ENCODE measurements at places on chromosomes 6 and 20. TPM values are rescaled to one million over a fixed set of nuclear protein-coding genes. Genes with fewer than 3 reads are reported as not detected.
A peak's percentile ranks its signal among the peaks of the same experiment; 100 is the strongest.

DNA sequence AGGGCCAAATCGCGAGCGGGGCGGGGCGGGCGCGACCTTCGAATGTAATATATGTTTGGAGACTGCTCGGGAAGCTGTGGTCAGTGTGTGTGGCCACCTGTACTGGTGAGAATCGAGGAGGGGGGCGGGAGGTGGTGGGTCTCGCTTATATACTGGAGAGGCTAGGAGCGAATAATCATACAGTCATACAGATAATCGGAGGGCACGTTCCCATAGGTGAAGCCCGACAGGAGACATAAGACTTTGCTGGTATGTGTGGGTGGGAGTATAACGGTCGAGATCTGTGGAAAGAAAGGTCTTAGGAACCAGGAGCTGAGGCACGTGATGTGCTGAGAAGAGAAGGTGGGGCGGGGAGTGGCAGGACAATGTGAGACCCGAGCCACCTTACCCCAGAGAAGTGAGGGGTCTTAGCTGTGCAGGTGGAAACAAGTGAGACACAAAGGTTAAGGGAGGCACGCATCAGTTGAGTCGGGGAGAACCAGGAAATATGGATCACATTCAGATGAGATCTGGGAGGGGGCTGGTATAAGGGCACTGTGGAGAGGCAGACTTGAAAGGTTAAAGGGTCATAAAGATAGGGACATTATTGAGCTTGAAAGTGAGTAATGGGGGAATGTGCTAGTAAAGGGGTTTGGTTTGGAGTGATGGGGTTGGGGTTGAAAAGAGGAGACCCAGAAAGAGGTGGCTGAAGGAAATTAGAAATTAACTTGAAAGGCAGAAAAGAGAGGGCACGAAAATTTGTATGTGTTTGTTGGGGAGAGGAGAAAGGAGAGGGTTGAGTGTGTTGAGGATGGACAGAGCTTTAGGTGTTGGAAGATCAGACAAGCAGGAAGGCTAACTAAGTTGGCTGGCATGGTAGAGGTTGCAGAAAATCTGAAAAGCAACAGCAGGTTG is 589 bp downstream of the RNF5 start:
- peak overlapping the region; percentile 97 for H3K4me3 ChIP-seq
- H3K27me3 ChIP-seq: no peaks in the 10 kb centered on the region
- H3K36me3 ChIP-seq: peaks cover 18% of the 10 kb centered on the region
- peaks cover 44% of the 10 kb centered on the region for H3K4me1 ChIP-seq
- H3K27ac ChIP-seq: peak overlapping the region; percentile 98

DNA sequence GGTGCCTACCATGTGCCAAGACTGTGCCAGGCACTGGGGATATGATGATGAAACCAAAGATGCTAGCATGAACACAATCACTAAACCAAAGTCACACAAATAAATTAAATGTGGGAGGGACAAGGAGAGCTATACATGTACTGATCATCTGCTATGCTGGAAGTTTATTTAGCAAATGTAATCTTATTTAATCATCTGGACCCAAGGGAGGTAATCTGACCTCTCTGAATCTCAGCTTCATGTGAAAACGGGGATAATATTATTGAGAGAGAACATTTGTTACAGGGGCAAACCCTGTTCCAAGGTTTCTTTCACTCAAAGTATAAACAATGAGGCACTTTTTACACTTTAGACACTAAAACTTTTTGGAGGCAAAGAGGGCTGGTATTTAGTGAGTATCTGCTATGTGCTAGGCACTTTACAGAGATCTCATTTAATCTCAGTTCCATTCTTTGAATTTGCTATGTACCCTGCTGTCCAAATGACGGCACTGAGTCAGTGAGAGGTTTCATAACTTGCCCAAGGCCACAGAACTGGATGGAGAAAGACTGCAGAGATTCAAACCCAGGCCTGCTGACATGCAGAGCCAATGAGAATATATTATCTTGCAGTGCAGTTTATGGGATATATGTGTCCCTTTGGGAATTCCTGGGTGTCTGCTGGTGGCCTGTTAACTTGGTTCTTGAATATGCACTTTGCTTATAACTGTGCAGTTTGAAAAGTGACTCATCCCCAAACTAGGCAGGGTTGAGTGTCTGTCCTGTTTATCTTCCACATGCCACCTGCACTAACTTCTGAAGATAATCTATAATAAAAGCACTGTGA is 3.3 kb upstream of the ASXL1 start:
- H3K27me3 ChIP-seq: no peaks in the 10 kb centered on the region
- peaks cover 7% of the 10 kb centered on the region for H3K36me3 ChIP-seq
- H3K4me3 ChIP-seq: no peak overlapping the region

- H3K4me1 ChIP-seq: peaks cover 27% of the 10 kb centered on the region
- peaks cover 26% of the 10 kb centered on the region for H3K36me3 ChIP-seq
- H3K4me3 ChIP-seq: no peak overlapping the region
- no peaks in the 10 kb centered on the region for H3K27me3 ChIP-seq
- peak overlapping the region; percentile 43 for H3K27ac ChIP-seq
Observed at GRCh38 chr6:154257067-154257466, 99.5 kb downstream of the IPCEF1 start.

- peaks cover 7% of the 10 kb centered on the region for H3K4me1 ChIP-seq
- H3K4me3 ChIP-seq: no peak overlapping the region
- H3K27me3 ChIP-seq: no peaks in the 10 kb centered on the region
- peaks cover 24% of the 10 kb centered on the region for H3K36me3 ChIP-seq
Observed at GRCh38 chr20:41094353-41095055, 42.8 kb upstream of the PLCG1 start.

The CST2 gene
- total RNA-seq: not detected

The SLC17A1 gene
- total RNA-seq: not detected

The PCSK2 gene
- not detected for total RNA-seq

DNA sequence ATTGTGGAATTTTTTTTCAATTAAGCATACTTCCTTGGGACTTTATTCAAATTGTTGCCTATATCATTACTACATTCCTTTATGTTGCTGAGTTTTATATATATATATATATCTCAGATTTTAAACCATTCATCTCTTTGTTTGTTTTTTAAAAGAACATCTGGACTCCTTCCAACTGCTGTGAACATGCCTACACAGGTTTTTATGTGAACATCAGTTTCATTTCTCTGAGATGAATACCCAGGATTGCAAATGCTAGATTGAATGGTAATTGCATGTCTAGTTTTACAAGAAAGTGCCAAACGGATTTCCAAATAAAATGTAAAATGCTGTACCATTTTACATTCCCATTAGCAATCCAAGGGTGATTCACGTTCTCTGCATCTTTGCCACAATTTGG is 1289.3 kb downstream of the HACE1 start:
- H3K4me1 ChIP-seq: no peaks in the 10 kb centered on the region
- H3K36me3 ChIP-seq: no peaks in the 10 kb centered on the region
- no peak overlapping the region for H3K27ac ChIP-seq

GRCh38 chr6:167731731-167732422 is 94.8 kb upstream of the AFDN start:
- H3K4me1 ChIP-seq: no peaks in the 10 kb centered on the region
- no peak overlapping the region for H3K27ac ChIP-seq
- DNase-seq: no peak
- H3K36me3 ChIP-seq: no peaks in the 10 kb centered on the region
- H3K4me3 ChIP-seq: no peak overlapping the region

- no peak overlapping the region for H3K4me3 ChIP-seq
- H3K36me3 ChIP-seq: peaks cover 2% of the 10 kb centered on the region
- H3K27me3 ChIP-seq: no peaks in the 10 kb centered on the region
- no peak overlapping the region for H3K27ac ChIP-seq
- no peaks in the 10 kb centered on the region for H3K4me1 ChIP-seq
- no peak for DNase-seq
Observed at GRCh38 chr6:44892579-44892978, 435.6 kb upstream of the RUNX2 start.

DNA sequence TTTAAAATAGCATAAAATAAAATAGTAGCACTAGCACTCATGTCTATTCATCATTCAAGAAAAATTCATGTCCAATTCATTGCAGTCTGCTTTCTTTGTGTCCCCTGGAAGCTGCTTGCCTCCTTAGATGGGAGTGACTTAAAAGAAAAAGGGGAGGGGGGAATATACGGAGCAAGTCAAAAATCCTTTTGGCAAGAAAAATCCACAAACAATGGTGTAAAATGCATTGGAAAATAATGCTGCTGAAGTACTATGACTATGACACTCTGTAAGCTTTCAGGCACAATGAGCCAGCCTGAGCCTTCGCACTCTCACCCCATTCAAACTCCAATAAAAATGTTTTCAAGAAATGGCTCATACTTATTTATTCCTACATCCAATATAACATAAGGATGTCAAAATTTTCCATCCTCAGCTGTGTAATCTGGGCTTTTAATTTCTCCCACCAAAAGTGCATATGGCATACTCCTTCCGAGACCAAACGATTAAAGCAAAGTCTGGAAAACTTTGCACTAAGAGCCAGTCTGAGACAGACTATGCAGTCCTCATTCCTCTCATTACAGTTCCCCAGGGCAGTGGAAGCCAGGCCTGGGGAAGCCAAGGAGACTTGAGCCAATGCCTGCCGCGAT is 790 bp downstream of the NEDD9 start:
- no peak for DNase-seq
- H3K4me1 ChIP-seq: peaks cover 53% of the 10 kb centered on the region
- H3K27ac ChIP-seq: peak overlapping the region; percentile 95
- H3K27me3 ChIP-seq: no peaks in the 10 kb centered on the region
- peaks cover 37% of the 10 kb centered on the region for H3K36me3 ChIP-seq

The MYT1 gene
- total RNA-seq: not detected

- H3K27ac ChIP-seq: no peak overlapping the region
- H3K4me1 ChIP-seq: no peaks in the 10 kb centered on the region
- DNase-seq: no peak
- peaks cover 4% of the 10 kb centered on the region for H3K27me3 ChIP-seq
- H3K4me3 ChIP-seq: no peak overlapping the region
Observed at GRCh38 chr6:160238761-160239751, 19.6 kb downstream of the SLC22A2 start.

The CCNC gene
- total RNA-seq: 43.5 TPM

GRCh38 chr20:31633339-31633914 is 4.3 kb upstream of the COX4I2 start:
- H3K4me3 ChIP-seq: no peak overlapping the region
- H3K4me1 ChIP-seq: peaks cover 7% of the 10 kb centered on the region
- no peaks in the 10 kb centered on the region for H3K36me3 ChIP-seq

Data from activated naive CD8-positive, alpha-beta T cell treated with anti-CD3 and anti-CD28 coated beads, Interleukin-2, amount 10 ng/mL, durations not matched to agents 7 days and 5 days (primary cell).